ENCODE measurements at places on chromosomes 6 and 20.

- no peak for DNase-seq
Measured at GRCh38 chr6:25623879-25624278, 28.1 kb upstream of the SCGN start.

DNA sequence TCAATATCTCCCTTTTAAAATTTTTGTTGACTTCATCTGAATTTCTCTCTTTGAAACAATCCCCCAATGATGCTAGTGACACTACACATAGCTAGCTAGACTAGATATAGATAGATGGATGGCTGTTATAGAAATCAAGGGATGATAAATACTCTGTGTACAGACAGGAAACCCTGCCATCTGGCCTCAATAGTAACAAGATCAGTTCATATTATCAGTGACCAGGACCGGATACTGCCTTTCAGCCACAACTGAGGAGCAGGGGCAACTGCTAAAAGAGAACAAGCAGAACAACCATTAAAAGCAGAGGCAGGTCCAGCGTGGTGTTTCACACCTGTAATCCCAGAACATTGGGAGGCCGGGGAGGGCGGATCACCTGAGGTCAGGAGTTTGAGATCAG, 118.3 kb upstream of the FAM184A start:
- no peak for DNase-seq

DNA sequence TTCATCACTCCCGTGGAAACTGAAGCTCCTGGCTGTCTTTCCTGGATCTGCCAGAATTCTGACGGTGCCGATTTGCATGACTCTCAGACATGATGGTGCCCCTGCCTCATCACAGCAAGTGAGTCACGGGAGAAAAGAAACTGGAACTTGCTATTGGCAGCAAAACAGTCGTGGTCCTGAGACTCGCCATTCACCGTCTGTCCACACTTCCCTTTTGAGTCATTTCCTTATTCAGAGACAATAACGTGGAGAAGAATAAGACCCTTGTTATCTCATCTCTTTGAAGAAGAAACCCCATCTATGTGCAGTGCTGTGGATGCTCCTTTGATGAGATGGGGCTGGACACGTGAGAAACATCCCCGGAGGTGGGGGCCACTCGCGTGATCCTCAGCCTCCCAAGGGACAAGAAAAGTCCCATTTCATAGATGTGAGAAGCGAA, 4.2 kb downstream of the GPR31 start:
- DNase-seq: no peak

DNA sequence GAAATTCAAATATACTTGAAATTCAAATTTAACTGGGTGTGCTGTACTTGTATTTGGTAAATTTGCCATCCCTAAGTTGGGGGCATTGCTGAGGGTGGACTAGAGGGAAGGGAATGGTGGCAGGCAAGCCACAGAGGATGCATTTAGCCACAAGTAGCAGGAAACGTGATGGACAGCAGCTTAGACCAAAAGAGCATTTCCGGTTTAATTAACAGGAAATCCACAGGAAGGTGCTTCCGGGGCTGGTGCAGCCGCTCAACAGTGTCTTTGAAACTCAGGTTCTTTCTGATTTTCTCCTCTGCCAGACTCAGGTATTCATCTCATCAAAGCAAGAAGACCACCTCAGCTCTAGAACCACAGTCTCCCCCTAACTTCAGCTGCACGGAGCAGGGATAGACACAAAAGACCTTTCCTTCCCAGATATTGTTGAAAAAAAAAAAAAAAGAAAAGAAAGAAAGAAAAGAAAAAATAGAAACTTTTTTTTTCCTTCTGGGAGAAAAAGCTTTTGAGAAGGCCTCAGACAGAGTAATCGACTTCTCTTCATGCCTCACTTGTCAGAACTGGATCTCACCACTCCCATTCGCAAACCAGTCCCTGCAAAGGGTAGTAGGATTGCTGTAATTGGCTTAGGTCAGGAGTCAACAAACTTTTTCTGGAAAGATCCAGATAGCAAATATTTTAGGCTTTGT, 8.0 kb upstream of the BCAS1 start:
- DNase-seq: no peak

DNA sequence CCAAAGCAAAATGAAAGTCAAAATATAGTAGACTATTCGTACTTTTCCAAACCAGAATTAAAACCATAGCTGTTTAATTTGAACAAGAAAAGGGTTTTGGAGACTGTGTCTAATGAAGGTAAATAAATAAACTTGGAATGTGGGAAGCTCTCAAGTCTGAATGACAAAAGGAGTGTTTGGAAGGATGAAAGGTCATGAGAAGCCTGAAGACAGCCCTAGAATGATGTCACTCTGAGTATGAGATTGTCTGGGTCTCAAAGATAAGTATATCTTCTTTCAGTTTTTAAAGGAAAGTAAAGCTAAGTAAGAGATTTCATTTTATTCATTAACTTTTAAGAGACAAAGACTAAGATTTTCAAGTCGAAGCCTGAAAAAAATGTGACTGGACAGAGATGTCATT, 72.9 kb downstream of the RFX6 start:
- DNase-seq: no peak

DNA sequence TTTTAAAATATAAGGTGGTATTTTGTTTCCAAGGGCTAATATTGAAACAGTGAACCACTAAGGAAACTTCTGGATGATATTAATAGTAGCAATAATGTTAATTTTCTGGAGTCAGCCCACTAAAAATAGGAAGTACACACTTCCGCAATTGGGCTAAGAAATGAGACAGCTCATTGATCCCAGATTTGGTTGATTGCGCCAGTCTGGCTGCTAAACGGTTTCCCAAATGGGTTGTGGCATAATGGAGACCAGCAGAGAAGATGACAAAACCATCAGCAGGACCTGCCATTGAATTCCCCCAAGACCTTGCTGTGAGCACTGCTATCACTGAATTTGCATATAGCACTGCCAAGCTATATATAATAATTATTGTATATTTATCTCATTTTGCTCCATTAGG, 71.2 kb upstream of the SGK1 start:
- DNase-seq: no peak

- no peak for DNase-seq
Measured at GRCh38 chr6:166313255-166314070, 5.3 kb upstream of the PRR18 start.

GRCh38 chr6:137869549-137870307, 2.7 kb downstream of the TNFAIP3 start:
- no peak for DNase-seq

DNA sequence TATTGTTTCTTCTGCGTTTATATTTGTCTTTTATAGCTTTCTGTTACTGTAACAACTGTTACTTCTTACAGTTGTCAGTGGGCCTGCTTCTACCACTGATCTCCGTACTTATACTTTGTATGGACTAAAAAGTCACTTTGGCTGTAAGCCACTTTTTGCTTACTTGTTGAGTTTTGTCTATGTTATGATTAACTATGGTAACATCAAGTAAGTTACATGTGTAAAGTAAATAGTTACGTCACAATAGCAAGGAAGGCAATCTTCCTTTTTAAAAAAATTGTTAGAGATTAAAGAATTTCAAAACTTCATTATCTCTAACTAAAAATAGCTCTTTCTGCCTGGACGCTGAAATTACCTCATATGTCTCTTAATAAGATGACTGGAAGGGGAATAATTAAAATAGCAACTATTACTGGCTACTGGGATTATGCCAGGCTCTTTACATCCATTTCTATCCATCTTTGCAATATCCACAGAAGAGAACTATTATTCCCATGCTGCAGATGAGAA, 10.9 kb downstream of the TFB1M start:
- no peak for DNase-seq

DNA sequence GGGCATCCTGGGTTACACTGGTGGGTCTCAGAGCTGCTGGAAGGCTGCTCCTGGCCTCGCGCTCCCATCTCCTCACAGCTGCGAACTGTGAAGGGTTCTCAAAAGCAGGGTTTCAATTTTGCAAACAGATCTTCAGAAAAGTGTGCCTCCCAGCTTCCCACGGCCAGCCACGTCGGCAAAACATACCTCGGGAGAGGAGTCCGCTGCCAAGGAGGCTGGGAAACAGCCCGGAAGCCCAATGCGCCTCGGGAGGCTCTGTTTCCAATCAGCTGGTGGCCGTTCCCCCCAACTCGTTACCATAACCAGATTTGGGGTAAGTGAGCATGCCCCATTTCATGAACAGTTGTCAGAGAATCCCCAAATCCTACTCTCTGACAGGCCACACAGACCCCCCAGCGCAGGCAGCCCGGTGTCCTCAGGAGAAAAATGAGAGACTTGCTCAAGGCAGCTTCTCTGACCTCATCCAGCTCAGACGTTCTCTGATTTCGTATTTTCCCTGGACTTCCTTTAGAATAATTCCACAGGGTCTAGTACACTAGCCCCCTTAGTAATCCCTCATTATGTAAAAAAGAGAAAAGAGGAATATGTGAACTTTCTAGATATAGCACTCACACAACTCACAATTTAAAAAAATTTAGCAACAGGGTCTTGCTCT, 98.4 kb downstream of the SNX5 start:
- no peak for DNase-seq

- DNase-seq: no peak
Measured at GRCh38 chr6:25503686-25504085, 148.3 kb upstream of the SCGN start.

DNA sequence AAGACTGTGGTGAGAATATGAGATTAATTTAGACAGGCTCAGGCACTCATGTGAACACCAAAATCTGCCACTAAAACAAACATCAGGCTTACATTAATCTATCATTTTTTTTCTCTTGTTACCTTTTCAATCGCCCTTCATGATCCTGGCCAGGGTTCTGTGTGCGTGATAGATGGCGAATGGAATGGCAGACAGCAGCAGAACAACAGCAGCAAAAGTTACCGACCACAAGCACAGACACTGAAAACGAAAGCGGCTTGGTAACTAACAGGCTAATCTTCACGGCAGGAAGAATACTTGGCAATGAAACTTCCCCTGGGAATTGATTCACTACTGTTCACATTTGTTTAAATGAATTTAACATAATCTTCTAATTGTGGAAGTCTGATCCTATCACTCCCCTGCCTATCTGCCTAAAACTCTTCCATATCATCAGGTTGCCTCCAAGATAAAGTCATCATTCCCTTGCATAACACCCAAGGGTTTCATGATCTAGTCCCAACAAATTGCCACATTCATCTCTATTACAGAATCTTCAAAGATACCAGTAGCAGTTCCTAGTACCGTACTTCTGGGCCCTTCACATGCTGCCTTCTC, 28.7 kb downstream of the PTPRK start:
- DNase-seq: no peak

DNA sequence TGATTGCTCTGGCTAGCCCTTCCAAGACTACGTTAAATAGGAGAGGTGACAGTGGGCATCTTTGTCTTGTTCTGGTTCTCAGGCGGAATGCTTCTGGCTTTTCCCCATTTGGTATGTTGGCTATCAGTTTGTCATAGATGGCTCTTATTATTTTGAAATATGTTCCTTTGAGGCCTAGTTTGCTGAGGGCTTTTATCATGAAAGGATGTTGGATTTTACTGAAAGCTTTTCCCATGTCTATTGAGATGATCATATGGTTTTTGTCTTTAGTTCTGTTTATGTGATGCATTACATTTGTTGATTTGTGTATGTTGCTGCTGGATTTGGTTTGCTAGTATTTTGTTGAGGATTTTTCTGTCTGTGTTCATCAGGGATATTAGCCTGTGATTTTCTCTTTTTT, 9.9 kb upstream of the RNASET2 start:
- no peak for DNase-seq

- peak; percentile 46 for DNase-seq
Measured at GRCh38 chr6:28985462-28986164, 19.5 kb downstream of the ZNF311 start.

DNA sequence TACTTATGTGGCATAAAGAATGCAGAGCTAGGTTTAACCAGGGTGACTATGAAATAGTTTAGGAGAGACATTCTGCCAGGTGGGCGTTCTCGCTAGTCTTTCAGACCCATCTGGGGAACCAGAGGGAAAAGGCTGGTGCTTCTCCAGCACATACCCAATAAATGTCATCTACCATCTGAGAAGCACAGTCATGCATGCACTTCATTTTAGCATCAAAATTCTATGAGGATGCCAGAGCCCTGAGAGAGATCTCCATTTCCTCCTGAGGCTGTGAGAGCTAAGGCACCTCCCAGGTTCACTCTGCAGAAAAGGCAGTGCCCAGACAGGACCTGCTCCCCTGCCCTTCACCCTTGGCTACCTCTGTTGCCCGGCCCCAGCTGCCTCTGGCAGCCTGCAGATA, 231.7 kb upstream of the PRND start:
- no peak for DNase-seq

- DNase-seq: no peak
Measured at GRCh38 chr6:104589940-104590339, 269.8 kb downstream of the HACE1 start.

DNA sequence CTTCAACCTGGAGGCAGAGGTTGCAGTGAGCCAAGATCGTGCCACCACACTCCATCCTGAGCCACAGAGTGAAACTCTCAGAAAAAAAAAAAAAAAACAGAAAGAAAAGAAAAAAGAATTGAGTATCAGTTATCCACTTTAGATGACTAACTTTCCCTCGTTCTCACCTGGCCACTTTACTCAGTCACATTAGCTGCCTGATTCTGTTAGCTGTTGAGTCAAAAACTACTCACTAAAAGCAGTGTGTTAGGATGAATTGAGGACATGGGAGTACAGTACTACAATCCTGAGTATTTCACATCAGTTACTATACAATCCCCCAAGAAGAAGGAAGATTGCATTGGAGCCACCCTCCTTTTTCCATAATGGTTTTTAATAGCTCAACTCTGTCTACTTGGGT, 114.6 kb downstream of the ADAT2 start:
- DNase-seq: no peak

DNA sequence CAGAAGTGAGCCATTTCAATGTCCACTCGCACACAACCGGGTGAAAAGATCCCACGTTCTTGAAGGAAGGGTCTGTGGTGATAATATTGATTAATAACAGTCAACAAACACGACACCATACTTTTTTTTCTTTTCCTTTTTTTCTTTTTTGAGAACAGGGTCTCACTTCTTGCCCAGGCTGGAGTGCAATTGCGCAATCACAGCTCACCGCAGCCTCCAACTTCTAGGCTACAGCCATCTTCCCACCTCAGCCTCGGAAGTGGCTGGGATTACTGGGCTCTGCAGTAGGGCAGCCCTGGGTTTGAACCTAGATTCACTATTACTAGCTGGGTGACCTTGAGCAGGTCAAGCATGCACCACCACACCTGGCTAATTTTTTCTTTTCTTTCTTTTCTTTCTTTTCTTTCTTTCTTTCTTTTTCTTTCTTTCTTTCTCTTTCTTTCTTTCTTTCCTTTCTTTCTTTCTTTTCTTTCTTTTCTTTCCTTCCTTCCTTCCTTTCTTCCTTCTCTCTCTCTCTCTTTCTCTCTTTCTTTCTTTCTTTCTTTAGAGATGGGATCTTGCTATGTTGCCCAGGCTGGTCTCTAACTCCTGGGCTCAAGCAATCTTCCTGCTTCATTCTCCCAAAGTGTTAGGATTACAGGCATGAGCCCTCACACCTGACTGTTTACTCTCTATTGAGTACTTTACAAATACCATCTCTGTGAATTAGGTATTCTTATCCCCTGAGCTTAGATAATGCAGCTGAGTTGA, 123.9 kb downstream of the SNX5 start:
- DNase-seq: no peak

- DNase-seq: no peak
Measured at GRCh38 chr6:157656437-157656997, 166.5 kb upstream of the SNX9 start.

DNA sequence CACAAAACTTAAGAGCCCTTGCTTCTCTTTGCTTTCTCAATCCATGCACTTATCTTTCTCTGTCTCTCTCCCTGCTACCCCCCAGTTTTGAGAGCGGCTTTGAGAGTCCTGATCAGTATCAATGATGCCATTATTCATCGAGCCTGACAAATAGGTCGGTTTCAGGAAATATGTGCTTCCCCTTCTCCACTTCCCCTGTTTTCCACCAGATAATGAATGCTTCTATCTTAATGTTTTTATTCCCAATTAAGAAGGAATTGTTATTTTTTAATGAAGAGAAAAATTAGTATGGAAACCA, 117.7 kb downstream of the KIF13A start:
- DNase-seq: no peak

Data from C1 segment of cervical spinal cord (tissue), 14 donors.